Heart left ventricle (tissue), 16 donors: ENCODE measurements at places on chromosomes 6 and 20. TPM values are rescaled to one million over a fixed set of nuclear protein-coding genes. Genes with fewer than 3 reads are reported as not detected.
A peak's percentile ranks its signal among the peaks of the same experiment; 100 is the strongest.

DNA sequence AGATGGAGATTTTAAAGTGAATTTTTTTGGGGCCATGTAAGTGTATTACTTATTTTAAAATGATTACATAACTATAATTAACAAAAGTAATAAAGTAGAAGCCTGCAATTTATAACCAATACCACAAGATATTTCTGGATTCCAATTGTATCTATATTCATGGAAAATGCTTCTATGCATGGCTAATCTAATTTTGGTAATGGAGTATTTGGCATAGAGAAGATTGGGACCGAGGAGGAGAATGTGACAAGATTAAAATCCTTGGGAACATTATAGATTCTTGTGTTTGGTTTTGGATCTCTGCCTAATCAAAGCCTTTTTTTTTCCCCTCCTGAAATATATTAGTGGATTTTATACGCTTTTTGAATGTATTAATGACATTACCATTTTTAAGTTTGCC, 12.9 kb upstream of the TMX4 start:
- no peak overlapping the region for H3K27ac ChIP-seq
- no peaks in the 10 kb centered on the region for H3K36me3 ChIP-seq
- H3K4me3 ChIP-seq, result no peak overlapping the region
- no peak for DNase-seq
- H3K4me1 ChIP-seq, result no peaks in the 10 kb centered on the region
- H3K27me3 ChIP-seq, result no peaks in the 10 kb centered on the region

DNA sequence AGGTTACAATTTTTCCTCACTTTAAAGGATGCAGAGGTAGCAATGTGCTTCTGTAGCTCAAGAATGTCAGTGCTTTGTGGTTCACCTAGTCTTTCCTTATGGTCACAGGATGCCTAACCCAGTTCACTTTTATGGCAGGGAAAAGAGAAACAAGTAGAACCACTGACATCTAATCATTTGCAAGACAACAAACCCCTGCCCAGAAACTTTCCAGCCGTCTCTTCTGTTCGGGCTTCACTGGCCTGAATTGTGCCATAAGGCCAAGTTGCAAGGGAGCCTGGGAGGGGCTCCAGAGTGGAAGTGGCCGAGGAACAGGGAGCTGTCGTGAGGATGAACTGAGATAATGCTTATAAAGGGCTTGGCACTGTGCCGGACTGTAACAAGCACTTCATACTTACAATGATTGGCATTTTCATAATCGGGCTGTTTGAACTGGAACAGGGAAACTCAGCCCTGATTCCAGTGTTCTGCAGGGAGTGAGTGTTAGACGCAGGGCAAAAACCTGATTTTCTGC, 212.6 kb downstream of the BCAS1 start:
- no peaks in the 10 kb centered on the region for H3K27me3 ChIP-seq
- no peak overlapping the region for H3K4me3 ChIP-seq
- H3K4me1 ChIP-seq, result peaks cover 18% of the 10 kb centered on the region
- no peaks in the 10 kb centered on the region for H3K36me3 ChIP-seq
- DNase-seq, result no peak

DNA sequence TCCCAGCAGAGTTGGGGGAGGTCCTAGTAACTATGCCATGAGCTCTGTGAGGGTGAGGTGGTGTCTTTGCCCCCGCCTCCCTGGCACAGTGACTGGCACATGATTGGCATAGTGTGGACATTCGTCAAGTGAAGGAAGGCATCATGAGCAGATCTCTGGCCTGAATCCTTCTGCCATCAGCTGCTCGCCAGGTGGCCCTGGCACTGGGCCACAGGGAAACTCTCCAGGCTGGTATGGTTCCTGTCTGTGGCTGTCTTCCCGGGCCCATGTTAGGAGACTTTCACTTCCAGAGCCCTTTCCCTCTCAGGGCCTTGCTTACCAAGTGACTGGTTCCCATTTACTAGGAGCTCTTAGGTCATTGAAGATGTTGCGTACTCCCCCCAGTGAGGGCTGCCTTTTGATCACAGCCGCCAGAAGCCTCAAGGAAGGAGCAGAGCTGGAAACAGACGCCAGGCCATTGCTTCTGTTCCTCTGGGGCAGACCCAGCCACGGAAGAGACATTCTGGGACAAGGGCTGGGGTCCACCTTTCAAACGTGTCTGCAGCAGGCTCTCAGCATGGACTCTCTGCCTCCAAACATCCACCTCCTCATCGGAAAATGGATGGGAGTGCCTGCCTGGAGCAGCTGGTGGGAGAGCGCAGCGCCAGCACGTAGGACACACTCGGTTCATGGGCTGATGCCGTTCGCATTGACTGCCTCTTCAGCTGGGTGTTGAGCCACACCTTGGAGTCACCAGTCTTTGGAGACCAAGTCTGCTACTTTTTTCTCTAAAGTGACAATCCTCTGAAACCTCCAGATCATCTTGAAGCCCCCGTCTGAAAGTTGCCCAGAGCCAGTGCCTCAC, 67.2 kb downstream of the PTPN1 start:
- H3K27me3 ChIP-seq, result no peaks in the 10 kb centered on the region
- DNase-seq, result peak; percentile 88
- H3K36me3 ChIP-seq, result peaks cover 73% of the 10 kb centered on the region
- H3K4me1 ChIP-seq, result no peaks in the 10 kb centered on the region
- H3K27ac ChIP-seq, result peak overlapping the region; percentile 84

- H3K36me3 ChIP-seq, result peaks cover 93% of the 10 kb centered on the region
- DNase-seq, result no peak
- no peaks in the 10 kb centered on the region for H3K4me1 ChIP-seq
- H3K4me3 ChIP-seq, result no peak overlapping the region
Observed at GRCh38 chr20:36812594-36813463, 39.3 kb upstream of the DSN1 start.

- peaks cover 4% of the 10 kb centered on the region for H3K4me1 ChIP-seq
- no peaks in the 10 kb centered on the region for H3K27me3 ChIP-seq
- DNase-seq, result no peak
- H3K27ac ChIP-seq, result no peak overlapping the region
- H3K36me3 ChIP-seq, result no peaks in the 10 kb centered on the region
Observed at GRCh38 chr6:11917951-11918738, 94.0 kb upstream of the HIVEP1 start.

DNA sequence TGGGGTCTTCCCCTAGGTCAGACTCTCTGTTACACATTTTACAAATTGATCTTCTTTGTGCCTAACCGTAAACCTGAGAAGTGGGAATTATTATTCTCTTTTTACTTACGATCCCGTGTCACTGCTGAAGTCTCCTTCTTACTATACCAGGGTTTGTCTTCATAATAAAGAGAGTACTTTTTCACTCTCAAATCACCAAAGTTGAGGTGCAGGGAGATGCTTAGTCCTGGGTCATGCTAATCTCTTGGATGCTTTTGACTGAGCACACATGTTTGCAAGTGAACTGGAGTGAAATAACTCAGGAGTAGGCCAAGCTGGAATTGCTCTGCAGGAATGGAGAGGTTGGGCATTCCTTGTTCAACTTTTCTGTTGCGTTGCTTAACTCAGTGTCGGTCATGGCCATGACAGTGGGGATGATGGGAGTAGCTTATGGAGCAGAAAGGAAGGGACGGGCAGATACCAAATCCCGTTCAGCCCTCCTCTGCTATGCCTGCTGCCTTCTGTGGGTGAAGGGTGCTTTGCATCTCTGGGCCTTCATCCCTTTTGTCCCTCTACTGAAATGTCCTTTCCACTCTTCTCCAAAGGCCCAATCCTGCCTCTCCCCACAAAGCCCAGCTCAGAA, 15.2 kb upstream of the TAGAP start:
- no peaks in the 10 kb centered on the region for H3K27me3 ChIP-seq
- H3K36me3 ChIP-seq, result no peaks in the 10 kb centered on the region
- no peak overlapping the region for H3K27ac ChIP-seq
- no peaks in the 10 kb centered on the region for H3K4me1 ChIP-seq

DNA sequence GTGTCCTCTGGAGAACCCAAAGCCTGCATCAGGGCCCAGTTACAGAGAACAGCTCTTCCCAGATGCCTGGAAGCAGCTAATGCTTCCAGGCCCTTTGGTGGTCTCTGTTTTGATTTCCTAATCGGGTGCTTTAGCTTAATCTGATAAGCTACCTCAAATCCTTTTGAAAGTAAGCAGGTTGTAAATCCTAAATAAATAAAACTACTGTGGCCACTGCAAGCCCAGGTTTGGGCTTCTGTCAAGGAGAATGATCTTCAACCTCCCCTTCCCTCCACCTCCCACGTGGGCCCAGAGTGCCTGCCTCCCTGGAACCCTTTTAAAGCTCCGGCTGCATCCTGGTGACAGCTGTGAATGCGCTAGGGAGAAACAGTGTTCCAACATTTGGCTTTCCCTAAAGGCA, 25.2 kb upstream of the FYN start:
- no peak overlapping the region for H3K27ac ChIP-seq
- H3K4me3 ChIP-seq, result no peak overlapping the region
- no peak for DNase-seq
- no peaks in the 10 kb centered on the region for H3K36me3 ChIP-seq

DNA sequence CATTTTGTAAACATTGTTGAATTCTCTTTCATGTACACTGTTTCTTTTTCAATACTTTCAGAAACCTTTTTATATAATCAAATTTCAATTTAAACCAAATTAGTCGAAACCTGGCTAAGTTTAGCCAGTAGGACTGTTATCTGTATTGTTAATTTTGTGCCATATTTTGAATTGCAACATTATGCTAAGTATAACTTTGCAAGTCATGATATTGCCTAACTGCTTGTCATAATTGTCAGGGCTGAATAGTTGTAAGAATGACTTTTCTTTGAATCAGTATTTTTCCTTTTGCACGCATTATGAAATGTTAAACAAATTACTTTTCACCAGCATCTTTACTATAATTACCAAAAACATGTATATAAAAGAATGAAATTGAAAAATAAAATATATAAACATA, 82.7 kb downstream of the SAMD3 start:
- no peak overlapping the region for H3K4me3 ChIP-seq
- H3K4me1 ChIP-seq, result no peaks in the 10 kb centered on the region
- no peak overlapping the region for H3K27ac ChIP-seq
- H3K27me3 ChIP-seq, result no peaks in the 10 kb centered on the region
- DNase-seq, result no peak
- H3K36me3 ChIP-seq, result peaks cover 4% of the 10 kb centered on the region

- H3K4me1 ChIP-seq, result peaks cover 22% of the 10 kb centered on the region
- H3K4me3 ChIP-seq, result peak overlapping the region; percentile 43
- no peak for DNase-seq
- peak overlapping the region; percentile 69 for H3K27ac ChIP-seq
- no peaks in the 10 kb centered on the region for H3K27me3 ChIP-seq
Observed at GRCh38 chr6:2854396-2854982, 12.8 kb upstream of the SERPINB1 start.

- H3K4me1 ChIP-seq, result no peaks in the 10 kb centered on the region
- no peak for DNase-seq
- no peaks in the 10 kb centered on the region for H3K27me3 ChIP-seq
- no peaks in the 10 kb centered on the region for H3K36me3 ChIP-seq
- H3K27ac ChIP-seq, result no peak overlapping the region
Observed at GRCh38 chr6:112927641-112928320, 580.7 kb downstream of the RFPL4B start.

- H3K4me1 ChIP-seq, result peaks cover 21% of the 10 kb centered on the region
- peak overlapping the region; percentile 86 for H3K4me3 ChIP-seq
- H3K27ac ChIP-seq, result peak overlapping the region; percentile 57
- peaks cover under 1% of the 10 kb centered on the region for H3K36me3 ChIP-seq
Observed at GRCh38 chr6:41560431-41561192, 14.4 kb downstream of the FOXP4 start.

GRCh38 chr20:33322456-33322855, 39.4 kb downstream of the BPIFB1 start:
- H3K27ac ChIP-seq, result no peak overlapping the region
- H3K36me3 ChIP-seq, result no peaks in the 10 kb centered on the region
- no peak for DNase-seq
- H3K4me1 ChIP-seq, result no peaks in the 10 kb centered on the region

The TNFRSF21 gene
- 4.8 TPM for total RNA-seq

The PRL gene
- total RNA-seq, result not detected

The BPIFB4 gene
- total RNA-seq, result not detected
